ENCODE measurements at places on chromosomes 11 and 22.

- no peak for DNase-seq
Measured at GRCh38 chr11:122755409-122755808, 82.9 kb upstream of the CRTAM start.

GRCh38 chr22:38802671-38803121 is 8.8 kb upstream of the DNAL4 start:
- peak; percentile 66 for DNase-seq

DNA sequence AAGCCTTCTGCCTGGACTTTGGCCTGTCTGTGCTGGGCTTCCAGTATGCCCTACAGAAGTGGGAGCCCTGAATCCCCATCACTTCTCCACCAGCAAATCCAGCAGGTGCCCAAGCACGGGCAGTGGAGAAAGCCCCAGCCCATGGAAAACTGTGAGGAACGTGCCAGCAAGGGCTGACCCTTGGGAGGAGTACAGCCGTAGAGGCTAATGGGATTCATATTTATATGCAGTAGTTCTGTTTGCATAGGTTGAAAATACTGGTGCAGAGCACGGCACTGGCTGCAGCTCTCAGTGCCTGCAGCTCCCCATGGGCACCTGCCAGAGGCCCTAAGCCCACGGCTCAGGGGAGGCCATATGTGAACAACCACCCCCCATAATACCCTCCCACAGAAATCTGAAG is 10.1 kb downstream of the NAGA start:
- DNase-seq, result no peak

GRCh38 chr11:112829971-112830654 is 131.1 kb upstream of the NCAM1 start:
- no peak for DNase-seq

- no peak for DNase-seq
Measured at GRCh38 chr22:19713650-19714311, 522 bp upstream of the SEPTIN5 start.

- DNase-seq, result no peak
Measured at GRCh38 chr22:40479887-40480538, 109.6 kb downstream of the SGSM3 start.

DNA sequence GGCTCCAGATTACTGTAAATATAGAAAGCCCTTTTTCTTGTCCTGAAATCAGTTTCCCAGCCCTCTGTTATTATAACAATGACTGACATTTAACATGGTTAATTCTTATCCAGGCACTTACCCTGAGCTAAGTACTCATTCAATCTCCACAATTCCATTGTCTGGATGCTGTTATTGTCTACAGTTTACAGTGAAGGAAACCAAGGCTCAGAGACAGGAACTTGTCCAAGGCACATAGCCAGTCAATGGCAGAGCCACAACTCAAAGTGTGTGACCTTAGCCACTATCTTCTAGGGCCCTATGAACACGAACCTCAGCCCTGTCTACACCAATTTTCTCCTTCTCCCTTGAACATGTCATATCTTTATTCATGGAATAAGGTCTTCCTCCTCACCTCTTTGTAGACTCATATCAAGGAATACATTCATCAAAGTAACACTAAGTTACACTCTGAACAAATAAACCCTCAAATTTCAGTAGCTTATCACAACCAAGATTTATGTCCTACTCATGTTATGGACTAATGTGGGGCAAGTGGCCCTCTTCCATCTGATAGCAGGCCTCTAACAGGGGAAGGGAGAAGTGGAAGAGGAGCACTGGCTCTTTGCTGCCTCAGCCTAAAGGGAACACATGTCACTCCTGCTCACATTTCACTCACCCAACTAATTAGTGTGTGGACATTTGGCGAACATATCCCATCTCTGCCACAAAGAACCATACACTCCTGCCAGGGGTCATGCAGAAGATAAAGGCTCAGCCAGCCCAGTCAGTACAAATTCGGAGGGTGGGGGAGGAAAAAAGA is 39.3 kb upstream of the APLNR start:
- no peak for DNase-seq

- no peak for DNase-seq
Measured at GRCh38 chr22:39593066-39593930, 22.7 kb downstream of the CACNA1I start.

GRCh38 chr11:96393753-96394348 is 4.0 kb downstream of the JRKL start:
- DNase-seq, result peak; percentile 9

DNA sequence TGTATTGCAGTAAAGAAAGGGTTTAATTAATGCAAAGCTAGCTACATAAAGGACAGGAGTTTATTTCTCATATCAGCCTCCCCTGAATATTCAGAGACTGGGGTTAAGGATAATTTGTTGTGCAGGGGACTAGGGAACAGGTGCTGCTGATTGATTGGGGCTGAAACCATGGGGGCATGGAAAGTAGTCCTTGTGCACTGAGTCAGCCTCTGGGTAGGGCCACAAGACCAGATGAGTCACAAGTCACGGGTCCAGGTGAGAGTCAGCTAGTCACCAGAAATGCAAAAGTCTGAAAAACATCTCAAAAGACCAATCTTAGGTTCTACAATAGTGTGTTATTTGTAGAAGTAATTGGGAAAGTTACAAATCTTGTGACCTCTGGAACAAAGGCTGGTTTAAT is 32.9 kb upstream of the SYT13 start:
- DNase-seq, result no peak

GRCh38 chr11:125369808-125370207 is 126.3 kb downstream of the FEZ1 start:
- DNase-seq, result no peak

DNA sequence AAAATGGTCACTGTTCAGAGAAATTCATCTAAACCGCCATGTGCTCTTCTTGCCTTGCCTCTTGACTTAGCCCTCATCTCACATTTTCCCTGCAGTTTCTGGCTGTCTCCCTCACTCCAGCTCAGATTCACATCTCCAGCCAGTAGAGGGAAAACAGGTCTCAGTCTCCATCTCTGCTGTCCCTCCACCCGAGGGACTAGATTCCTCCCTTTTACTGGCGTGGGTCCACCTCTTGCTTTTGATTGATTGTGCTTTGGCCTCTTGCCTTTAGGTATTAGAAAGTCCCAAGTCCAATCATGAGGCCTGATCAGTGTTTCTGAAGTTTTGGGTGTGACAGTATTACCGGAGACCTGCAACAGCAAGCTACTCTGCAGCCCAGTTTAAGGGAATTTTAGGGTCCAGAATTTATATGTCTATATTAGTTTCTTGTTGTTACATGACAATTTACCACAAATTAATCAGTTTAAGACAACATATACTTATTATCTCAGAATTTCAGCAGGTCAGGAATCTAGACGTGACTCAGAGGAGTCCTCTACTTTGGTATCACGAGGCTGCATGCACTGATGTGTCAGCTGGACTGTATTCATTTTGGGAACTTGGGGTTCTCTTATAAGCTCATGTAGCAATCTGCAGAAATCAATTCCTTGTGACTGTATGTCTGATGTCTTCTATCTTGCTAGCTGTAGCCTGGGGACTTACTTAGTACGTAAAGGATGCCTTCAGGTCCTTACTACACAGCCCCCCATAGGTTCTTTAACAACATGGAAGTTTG is 805.2 kb upstream of the CCDC90B start:
- DNase-seq, result no peak

DNA sequence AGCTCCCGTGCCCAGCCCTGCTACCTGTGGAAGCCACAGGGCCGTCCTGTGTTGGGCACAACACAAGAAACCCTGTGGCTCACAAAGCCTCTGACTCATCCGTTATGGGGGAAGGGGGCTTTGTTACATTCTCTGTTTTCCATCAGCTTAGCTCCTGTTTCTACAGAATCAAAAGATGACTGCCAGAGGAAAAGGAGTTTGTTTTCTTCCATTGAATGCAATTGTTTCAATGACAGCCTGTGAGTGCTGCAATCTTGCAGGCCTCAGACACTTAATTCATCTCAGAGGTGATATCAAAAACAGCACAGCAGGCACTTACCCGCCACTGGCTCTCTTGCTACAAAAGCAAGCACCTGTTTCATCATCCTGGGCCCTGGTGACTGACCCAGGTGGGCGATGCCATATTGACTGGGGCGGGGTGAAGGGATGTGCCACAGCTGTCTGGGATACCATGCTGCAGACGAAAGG is 194.3 kb downstream of the OPCML start:
- DNase-seq, result peak; percentile 63

GRCh38 chr11:83723999-83724398 is 437.8 kb upstream of the CCDC90B start:
- no peak for DNase-seq

GRCh38 chr11:129704831-129705230 is 110.8 kb upstream of the TMEM45B start:
- DNase-seq, result no peak

GRCh38 chr11:62593434-62594044 is 2.2 kb upstream of the TUT1 start:
- DNase-seq, result peak; percentile 50

GRCh38 chr11:37704791-37705190 is 1106.8 kb upstream of the RAG2 start:
- no peak for DNase-seq

- no peak for DNase-seq
Measured at GRCh38 chr11:60343094-60343704, 16.1 kb downstream of the MS4A6E start.

DNA sequence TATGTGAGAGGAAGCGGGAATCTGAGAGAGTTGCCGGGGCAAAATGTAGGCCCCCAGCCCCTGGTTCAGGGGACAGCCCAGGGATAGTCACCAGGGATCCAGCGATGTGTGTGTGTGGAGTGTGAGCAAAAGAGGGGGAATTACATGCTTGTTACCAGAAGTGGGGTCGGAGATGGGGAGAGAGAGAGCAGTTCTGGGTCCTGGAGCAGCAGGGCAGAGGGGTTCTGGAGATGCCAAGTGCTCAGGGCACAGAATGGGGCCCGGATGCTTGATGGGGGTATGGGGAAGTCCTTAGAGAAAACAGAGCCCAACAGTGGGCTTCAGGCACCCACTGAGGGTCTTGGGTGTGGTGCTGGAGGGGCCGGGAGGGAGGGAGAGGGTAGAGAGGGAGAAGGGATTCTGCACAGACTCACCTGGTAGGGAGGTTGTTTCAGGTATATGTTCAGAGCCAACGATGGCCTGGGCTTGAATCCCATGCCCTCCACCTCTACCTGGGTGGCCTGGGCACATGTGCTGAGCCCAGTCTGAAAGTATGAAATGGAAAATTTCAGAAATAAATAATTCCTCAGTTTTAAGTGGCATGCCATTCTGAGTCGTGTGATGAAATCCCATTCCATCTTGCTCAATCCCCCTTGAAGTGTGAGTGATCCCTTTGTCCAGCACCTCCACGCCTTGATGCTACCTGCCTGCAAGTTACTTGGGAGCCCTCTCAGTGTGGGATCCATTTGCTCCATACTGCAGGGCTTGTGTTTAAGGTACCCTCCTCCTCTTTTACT is 12.4 kb downstream of the SMIM38 start:
- DNase-seq, result no peak

DNA sequence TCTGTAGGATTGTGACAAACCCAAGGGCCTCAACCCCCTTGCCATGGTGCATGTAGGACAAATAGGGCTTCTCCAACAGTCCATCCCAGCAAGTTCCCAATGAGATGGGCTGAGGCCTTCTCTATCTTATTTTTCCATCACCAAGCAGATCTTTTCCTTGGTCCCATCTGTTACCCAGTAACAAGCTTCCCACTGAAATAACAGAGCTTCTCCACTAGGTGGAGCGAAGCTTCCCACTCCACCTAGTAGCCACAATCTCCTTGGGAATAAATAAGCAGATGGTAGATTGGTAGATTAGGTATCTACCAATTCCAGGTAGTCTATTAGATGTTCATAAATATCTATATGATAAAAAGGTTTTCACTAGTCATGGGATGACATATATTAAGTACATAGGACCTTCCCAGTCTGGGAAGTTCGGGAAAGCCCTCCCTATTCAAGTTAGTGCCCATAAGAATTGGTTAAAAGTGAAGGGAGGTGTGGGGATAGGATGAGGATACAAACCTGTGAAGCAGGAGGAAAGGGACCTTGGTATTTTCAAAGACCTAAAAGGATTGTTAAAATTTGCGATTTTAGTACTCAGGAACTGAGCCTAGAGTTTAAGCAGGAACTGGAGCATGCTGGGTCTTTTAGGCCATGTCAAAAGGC is 5.9 kb upstream of the OR52L1 start:
- DNase-seq, result no peak

GRCh38 chr22:46998331-46998730 is 235.9 kb downstream of the TBC1D22A start:
- DNase-seq, result no peak

DNA sequence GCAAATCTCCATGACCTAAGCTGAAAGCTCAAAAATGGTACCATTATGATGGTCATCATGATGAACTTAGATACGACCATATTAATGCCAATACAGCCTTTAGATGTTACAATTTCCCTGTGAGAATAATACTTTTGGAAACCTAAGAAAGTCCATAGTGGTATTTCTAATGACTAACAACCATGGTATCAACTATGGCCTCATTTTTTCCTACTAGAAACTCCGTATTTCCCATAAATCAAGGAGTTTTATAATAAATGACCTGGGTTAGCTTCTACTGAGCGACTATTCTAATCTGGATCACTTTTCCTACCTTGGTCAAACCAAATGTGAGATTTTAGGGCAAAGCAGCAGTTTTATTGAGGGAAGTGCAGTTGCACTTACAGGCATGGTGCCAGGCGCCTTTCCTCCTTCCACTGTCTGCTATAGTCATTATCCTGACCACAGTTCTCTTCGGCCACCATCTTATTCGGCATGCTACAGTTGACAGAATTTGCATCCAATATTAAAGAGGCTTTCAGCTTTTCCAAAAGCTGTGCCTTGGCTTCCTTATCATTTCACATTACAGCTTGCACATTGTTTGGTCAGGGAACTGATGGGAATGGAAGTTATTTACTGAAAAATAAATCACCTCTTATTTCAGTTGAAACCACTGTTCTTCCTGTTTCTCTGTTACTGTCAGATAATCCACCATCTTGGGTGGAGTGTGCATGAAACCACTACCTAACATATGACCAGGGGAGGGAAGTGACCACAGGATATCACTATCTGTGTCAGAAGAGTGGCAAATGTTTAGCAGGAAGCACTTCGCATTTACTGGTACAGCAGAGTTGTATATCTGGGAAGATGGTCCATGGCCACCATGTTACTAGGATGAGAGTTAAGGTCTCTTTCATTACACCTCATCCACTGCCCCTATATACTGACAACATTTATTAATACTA is 74.5 kb upstream of the PICALM start:
- no peak for DNase-seq

DNA sequence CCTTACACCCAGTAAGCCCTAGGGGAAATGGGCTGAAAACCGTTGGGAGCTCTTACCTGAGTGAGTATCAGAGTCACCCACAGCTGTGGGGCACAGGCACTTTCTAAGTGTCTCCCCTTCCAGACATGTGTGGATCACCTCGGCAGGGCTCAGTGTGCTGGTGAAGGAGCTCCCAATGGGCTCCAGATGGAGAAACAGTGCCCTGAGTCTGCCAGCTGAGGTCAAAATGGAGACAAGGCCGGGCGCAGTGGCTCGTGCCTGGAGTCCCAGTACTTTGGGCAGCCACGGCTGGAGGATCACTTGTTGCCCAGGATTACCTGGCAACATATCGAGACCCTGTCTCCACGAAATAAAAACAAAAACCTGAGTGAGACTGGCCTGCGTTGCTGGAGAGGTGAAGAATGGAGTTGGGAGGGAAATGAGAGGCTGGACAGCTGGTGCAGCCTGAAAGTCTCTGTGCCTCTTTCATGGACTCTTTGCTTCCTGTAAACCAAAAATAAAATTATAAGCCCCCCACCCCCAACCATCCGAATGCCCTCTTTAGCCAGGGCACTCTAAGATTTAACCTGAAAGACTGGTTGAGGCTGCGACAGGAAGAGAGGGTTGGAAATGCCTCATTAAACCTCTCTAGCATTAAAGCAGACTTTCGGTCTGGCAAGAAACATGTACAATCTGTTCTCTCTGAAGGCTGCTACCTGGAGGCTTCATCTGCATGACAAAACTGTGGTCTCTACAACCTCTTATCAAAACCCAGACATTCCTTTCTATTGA is 111.8 kb downstream of the SNX19 start:
- DNase-seq, result no peak

Data from NCI-H345 (cell line).